ENCODE measurements at places on chromosomes 1 and 21.

- DNase-seq, result no peak
These were observed 372.1 kb upstream of the B3GALT2 start for GRCh38 chr1:193558491-193559028.

- DNase-seq, result no peak
These were observed 12.9 kb upstream of the BCL10 start for GRCh38 chr1:85289207-85289847.

DNA sequence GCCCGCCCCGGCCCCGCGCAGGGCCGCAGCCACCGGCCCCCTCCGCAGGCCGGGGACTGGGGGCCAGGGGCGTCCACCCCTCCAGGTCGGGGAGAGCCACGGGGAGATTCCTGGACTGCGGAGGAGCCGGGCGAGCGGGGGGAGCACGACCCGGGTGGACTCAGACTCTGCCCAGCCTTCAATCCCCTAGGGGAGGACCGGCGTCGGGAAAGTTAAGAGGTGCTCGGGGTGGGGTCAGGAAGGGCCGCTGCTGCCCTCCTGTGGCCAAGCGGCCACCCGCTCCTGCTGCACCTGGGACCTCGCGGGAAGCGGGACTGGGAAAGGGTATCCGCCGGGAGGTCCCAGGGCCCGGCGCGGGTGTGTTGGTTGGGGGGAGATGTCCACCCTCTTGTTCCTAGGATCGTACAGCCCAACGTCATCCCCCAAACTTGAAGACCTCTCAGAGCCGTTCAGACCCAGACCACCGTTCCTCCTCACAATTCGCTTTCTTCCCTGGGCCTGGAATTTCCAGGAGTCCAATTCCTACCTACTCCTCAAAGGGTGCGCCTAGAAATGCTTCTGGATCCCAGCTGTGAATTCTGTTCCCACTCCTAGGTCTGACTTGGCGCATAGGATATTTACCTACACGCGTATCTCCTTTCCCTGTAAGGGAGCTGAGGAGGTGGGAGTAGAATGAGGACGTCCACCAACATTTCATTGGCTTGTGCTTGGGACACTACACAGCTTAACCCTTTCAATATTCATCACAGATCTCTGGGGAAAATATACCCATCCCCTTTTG, 484 bp upstream of the RHOC start:
- DNase-seq, result peak; percentile 87

DNA sequence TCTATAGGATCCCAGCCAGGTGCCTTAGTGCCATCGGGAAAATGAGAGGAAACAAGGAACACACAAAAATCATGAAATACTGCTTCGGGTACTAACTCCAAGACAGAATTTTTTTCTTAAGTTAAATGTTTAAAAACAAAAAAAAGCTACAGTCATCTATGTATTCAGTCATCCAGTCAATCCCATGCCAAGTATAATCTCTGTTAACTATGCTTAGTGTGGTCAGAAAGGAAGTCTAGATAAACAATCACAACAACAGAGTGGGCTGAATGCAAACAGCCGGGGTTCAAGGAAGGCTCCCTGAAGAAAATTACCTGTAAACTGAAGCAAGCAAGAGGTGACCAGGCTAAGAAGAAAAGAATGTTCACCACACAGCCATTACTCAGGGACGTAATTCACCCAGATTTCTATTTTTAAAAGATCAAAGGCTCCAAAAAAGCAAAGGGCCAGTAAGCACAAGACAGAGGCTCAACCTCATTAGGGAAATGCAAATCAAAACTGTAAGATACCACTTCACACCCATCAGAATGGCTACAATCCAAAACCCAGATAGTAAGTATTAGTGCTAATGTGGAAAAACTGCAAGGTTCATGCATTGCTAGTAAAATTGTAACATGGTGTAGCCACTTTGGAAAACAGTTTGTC, 53.0 kb downstream of the RERE start:
- no peak for DNase-seq

- DNase-seq, result peak; percentile 72
These were observed 182.6 kb downstream of the VAV3 start for GRCh38 chr1:107782217-107782845.

DNA sequence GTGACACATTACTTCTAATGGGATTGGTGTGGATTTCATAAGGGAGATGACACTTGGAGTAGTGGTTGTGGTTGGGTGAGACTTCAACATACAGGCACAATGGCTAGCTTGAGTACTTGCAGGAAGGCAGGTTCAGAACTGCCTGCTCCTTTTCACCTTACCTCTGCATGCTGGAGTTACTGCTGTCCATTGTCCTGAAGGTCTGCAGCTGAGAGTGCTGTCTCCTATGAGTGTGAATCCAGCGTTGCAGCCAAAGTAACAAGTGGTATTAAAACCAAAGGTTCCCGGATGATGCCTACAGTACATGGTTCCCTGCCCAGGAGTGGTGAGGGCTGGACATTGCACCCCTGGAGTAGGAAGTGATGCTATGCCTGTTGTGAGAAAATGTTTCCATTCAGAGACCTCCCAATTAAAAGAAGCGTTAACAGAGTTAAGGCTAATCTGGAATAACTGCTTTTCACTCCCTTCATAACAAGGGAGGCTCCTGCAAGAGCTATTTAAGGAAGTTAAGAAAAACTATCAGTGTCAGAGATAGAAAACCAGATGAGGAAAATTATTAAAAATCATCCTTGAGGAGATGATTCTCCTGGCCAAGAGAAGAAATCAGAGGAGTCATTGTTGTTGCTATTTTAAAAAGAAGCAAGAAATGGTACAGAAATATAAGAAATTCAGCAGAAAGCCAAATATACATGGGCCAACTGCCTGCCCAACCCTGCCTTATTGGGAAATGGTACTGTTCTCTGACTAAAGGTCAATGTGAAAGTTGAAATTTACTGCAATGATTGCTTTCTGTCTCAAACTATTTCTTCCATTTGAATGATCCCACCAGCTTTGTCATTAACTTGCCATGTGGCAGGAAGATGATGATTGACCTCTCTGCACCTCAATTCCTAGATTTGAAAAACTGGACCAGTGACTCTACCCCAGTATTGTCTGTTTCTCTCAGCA, 9.8 kb upstream of the F5 start:
- peak; percentile 76 for DNase-seq

DNA sequence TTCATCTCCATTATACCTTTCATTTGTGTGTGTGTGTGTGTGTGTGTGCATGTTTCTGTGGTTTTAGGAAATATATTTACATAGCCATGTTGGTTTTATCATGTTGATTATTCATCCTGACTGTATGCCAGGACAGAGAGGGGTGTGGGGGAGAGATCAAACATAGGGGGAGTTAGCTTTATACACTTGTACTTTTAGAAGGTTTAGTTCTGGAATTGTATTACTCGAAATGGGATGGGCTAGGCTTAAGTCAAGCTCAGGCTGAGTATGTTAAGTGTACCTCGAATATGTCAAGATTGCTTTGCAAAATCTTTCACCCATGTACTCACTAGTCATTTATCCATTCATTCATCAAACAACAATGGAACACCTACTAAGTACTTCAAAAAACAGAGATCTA, 123.3 kb downstream of the HMCN1 start:
- no peak for DNase-seq

DNA sequence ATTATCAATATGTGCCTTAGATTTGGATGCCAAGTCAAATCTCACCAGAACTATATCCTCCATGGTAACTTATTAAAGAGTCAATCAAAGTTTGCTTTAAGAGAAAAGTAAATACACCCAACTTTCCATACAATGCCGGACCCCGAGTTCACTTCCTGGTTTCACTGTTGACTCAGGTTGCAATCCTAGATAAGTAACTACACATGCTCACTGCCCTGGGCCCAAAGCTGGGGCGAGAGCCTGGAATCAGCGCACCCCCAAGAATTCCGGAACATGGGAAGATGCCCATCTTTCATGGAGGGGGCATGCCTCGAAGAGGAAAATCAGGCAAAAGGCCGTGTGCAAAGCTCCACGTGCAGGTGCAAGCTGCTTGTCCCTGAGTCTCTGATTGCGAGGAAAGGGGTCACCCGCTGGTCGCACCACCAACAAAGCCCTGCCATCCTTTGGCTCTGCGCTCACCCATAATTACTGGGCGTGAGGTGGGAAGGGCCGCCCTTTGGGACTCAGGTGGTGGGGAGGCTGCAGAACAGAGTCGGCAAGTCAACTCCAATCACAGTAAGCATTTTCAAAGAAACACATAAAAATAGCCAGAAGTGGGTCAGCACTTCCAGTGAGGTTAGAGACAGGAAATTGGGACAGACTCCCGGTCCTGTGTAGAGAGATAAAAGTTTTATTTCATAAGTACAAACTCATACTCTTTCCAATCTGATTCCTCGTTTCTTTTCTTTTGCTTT, 167.7 kb downstream of the TOMM20 start:
- DNase-seq, result no peak

GRCh38 chr1:42417166-42417565, 36.6 kb downstream of the RIMKLA start:
- no peak for DNase-seq

DNA sequence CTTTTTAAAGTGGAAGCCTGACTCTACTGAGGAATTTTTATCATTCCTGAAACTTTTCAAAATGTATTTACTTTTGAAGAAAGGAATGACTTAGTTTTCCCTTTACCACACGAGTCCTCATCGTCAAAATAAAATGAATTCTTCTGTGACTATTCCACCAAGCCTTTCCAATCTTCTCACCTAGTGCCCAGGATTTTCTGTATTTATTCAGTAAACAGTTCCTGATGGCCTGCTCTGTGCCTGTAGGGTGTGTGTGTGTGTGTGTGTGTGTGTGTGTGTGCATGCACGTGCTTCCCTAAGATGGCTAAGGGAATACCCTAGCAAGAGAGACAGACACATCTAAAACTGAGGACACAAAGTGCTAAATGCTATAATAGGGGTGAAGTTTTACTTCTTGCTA, 395.0 kb upstream of the USP24 start:
- DNase-seq, result no peak

DNA sequence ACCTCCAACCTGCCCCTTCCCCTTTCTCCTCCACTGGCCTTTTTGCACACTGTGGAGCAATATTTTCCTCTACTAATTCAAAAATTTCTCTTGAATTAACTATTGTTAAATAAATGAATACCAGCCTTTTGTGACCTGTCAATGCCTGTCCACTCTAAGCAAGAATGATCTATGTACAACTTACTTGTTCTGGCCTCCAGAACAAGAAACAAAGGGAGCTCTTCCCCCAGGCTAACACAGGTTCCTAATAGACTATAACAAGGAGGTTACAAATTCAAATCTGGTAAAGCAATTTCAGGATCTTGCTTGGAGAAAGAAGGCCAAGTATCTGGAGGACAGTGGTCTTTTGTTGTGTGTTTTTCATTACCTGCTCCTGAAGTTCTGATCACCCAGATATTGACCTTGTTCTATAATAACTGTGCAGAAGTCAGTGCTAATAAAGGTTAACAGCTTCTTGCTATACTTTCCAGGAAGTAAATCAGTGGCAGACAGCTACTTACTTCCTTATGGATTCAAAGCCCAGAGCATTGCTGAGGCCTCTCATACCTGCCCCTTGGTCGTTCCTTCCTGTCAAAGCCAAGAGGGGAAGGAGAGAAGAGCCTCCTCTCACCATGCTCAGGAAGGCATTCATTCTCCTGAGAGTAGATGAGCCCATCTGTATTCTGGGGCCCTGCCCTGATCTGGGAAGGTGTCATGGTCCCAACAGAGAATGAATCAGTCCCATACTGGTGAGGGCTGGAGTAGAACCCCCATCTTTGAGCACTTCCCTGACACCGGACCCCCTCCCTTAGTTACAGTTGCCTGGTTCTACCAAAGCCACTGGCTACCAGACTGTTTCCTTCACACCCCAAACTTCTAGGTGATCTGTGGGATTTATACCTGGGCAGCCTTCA, 56.8 kb downstream of the DESI2 start:
- DNase-seq, result no peak

Data from T47D (cell line).